Daoy (cell line): ENCODE measurements at places on chromosomes 7 and 10. TPM values are rescaled to one million over a fixed set of nuclear protein-coding genes. Genes with fewer than 3 reads are reported as not detected.

DNA sequence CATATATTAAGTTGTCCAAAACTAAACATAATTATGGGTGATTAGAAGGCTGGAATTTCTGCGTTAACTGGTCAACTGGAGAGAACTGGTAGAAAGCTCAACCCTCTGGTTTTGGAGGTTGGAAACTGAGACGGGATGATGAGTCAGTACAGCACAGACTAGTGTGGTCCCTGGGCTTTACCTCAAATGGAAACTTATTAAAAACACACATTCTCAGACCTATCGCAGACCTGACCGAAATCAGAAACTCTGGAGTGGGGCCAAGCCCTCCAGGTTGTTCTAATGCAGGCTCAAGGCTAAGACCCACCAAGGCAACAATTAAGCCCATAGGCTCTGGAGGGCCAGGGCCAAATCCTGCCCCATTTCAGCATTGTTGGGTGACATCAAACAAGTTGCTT, 136.9 kb downstream of the KCNMA1 start:
- DNase-seq = peak; percentile 68

DNA sequence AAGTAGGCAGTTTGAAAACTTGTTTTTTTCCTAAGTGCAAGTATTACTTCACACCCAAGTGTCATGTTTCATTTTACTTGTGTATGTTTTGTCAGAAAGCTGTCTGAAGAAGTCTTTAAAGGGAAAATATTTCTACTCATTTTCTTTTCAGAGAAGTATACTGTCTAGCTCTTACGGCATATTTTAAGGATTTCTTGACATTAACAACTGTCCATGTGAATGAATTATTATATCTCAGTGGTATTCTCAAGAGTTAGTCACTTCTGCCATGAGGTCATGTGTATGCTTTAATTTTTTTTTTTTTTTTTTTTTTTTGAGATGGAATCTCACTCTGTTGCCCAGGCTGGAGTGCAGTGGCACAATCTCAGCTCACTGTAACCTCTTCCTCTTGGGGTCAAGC, 229.5 kb downstream of the BICC1 start:
- DNase-seq = no peak

DNA sequence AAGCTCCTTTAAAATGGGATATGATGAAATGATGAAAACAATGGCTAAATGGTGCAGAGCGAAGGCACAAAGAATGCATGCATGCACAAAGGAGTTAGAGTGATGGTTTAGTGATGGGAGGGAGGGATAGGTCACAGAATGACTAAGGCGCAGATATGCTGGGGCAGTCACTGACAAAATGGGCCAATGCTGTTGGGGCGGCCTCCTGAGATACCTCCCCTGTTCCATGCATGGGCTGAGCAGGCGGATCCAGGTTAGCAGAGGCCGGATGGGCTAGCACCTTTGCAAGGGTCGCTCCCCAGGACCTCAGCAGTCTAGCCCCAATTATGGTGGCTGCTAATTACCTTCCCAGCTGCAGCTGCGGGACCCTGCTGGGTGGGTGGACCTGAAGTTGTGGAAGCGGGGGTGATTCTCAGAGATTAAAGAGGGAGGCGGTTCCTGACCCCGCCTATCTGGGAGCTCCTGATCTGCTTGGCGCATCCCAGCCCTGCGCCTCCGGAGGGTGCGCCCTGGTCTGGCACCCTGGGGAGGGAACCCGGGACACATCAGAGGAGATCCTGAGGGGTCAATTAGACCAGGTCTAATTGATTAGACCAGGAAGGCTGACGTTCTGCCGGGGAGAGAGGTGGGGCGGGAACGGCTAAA, 175.0 kb downstream of the CYP26A1 start:
- DNase-seq = no peak

The VAX1 gene
- 1.0 and 2.3 TPM in 2 replicates for total RNA-seq

GRCh38 chr10:123792248-123792978, 99.2 kb downstream of the CPXM2 start:
- DNase-seq = no peak

GRCh38 chr7:38257350-38257677, 16.1 kb downstream of the TARP start:
- no peak for DNase-seq

The PDK4 gene
- 0.63 and 0.71 TPM in 2 replicates for total RNA-seq

GRCh38 chr10:33828592-33828991, 494.1 kb upstream of the NRP1 start:
- no peak for DNase-seq

GRCh38 chr7:99824091-99824490, 3.7 kb upstream of the CYP3A43 start:
- DNase-seq = no peak

DNA sequence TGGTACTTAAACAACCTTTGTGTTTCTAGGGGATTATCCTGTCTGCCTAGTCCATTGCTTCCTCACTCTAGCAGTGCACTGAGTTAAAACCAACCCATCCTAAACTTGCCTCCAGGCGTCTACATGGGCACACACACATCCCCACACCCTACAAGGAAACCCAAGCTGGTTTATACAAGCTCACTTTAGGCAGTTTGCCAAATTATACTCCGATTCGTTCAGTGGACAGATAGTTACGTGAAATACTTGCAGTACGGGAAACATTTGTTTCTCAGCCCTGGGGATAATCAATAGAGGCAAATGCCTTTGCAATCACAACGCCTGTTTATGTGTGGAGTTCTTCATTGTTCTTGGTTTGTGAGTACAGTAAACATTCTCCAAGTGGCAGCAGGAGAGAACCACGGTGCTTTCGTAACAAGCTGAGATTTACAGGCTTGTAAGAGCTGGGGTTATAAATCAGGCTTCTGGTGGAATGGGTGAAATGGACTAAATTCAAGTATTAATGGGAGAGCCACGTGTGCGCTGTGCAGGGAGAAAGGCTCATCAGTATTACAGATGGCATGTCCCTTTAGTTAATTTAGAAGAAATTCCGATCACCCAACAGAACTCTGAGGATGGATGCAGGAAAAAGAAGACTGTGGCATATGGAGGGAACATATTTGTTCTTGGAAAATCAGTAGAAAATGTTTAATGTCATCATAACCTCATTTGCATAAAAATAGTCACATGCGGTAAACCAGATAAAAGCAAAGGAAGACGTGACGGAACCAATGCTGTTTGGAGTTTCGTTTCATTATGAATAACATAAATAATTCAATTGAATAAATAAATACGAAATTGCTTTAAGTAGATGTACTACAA, 217.1 kb downstream of the GALNT17 start:
- no peak for DNase-seq

- no peak for DNase-seq
These were observed 90.9 kb downstream of the AOAH start for GRCh38 chr7:36633377-36633776.

- peak; percentile 19 for DNase-seq
These were observed 66.4 kb upstream of the IFRD1 start for GRCh38 chr7:112383671-112384417.

DNA sequence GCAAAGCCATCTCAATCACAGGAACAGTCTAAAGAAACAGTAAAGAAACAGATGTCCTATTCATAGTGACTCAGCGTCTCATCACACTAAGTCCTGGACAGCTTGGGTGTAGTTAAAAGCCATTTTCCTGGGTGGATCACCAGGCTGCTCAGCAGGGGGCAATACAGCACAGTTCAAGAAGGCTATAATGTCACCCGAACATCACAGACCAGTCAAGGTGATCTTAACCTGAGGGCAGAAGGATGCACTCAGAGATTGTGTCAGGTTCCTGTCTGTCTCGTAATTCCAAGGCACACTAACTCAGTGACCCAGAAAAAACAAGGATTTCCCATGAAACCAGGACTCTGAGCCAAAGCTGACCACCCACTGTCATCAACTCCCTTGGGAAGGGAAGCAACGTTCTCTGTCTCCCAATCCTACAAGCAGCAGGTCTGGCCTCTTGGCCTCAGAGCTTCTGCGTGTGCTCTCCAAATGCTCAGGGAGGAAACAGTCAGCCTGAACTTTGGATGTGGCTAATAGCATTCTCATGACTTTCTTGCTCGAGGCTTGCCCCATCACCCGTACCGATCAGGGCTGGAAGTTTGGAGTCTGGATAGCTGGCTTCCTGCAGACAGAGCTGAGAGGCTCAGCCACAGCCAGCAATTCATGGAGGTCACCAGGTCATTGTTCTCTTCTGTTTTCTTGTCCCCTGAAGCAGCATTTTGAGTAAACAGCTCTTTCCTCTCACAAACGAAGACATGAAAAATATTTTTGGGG, 90.4 kb upstream of the FAM171A1 start:
- DNase-seq = peak; percentile 59

- DNase-seq = peak; percentile 41
These were observed 256.7 kb downstream of the AGMO start for GRCh38 chr7:15305002-15305600.

DNA sequence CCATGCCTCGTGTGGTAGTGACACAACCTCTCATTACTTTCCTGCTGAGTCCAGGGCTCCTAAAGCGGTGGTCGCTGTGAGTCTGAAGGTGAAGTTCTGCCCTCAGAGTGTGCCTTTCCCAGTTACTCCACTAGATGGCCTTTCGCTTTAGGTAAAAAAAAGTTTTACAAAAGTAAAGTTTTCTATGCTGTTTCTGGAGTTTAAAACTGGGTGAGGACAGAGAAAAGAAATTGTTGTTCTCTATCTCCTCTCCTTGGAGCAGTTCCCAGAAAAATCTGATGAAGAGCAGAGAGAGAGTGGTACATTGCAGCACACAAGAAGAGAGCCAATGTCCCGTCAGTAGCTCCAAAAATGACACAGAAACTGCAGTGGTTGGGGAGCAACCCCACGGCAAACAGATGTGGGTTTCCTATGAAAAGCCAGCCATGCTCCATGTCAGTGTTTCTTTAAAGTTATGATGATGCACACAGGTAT, 257.1 kb downstream of the GLI3 start:
- DNase-seq = peak; percentile 74

DNA sequence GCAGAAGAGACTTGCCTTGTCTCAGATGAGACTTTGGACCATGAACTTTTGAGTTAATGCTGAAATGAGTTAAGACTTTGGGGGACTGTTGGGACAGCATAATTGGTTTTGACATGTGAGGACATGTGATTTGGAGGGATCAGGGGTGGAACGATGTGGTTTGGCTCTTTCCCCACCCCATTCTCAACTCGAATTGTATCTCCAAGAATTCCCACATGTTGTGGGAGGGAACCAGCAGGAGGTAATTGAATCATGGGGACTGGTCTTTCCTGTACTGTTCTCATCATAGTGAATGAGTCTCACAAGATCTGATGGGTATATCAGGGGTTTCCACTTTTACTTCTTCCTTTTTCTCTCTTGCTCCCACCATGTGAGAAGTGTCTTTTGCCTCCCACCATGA, 229.7 kb upstream of the KCND2 start:
- peak; percentile 22 for DNase-seq

DNA sequence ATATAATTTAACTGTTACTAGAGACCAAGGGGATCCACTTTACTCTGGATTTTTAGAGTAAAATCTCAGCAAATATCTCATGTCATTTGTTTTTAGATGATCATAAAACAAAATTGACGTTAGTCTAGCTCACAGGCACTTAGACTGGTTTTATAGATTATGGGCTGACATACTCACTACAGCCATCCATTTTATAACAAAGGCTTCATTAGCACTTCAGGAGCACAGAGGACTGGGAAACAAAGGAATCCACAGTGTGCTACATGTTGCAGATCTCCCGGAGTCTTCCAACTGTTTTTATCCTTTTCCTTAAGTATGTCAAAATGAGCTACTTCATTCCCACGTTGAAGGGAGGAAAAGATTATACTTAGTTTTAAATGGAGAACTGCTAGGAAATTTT, 15.9 kb upstream of the SCRN1 start:
- no peak for DNase-seq

DNA sequence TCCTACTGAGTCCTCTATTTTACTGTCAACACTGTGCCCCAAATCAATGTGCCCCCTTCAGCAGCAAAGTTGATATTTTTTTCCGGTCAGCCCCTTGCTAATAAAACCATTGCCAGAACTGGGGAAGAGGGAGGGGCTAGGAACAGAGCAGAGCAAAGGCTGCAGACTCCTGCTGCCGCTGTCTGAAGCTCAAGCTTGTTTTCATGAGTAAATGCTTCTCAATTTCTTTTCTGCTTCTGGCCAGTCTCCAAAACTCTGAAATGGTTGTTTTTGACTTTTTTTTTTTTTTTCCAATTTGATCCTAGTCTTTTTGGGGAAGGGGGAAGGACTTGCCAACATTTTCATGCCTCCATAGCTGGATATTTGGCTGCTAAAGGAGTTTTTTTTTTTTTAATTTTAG, 26.7 kb upstream of the PROSER2 start:
- DNase-seq = no peak

DNA sequence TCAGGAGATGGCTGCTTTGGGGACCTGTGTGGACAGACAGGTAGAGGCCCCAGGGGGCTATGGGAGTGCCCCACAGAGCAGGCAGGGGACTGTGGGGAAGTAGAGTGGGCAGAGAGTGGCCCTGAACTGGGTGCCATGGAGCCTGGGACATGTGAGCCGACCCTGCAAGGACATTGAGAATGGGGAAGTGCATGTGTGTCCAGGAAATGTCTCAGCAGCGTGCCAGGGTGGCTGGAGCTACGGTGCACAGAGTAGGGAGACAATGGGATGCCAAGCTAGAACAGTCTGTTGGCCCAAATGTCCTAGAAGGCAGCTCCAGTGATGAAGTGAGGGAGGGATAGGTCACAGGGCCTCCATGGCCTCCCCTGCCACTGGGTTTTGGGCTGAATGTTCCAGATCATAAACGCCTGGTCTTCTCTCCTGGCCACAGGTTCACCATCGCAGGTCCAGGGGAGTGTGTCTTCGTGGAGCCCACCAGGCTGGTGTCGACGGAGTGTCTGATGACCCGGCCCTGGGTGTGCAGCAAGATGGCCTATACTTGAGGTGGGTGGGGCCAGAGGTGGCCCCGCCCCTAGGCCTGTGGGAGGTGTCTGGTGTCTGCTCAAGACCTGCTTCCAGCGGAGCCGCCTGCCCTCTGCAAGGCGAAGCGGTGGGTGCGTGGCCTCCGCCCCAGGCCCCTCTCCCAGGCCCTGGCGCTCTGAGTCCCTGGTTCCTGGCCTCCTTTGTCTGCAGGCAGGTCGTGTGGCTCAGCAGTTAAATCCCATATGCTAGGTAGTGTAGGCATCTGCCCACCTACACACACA, 20.5 kb downstream of the CLEC2L start:
- DNase-seq = peak; percentile 14

The CNNM1 gene
- 3.0 and 4.5 TPM in 2 replicates for total RNA-seq

GRCh38 chr10:80203835-80204676, 1.3 kb downstream of the ANXA11 start:
- DNase-seq = peak; percentile 7

DNA sequence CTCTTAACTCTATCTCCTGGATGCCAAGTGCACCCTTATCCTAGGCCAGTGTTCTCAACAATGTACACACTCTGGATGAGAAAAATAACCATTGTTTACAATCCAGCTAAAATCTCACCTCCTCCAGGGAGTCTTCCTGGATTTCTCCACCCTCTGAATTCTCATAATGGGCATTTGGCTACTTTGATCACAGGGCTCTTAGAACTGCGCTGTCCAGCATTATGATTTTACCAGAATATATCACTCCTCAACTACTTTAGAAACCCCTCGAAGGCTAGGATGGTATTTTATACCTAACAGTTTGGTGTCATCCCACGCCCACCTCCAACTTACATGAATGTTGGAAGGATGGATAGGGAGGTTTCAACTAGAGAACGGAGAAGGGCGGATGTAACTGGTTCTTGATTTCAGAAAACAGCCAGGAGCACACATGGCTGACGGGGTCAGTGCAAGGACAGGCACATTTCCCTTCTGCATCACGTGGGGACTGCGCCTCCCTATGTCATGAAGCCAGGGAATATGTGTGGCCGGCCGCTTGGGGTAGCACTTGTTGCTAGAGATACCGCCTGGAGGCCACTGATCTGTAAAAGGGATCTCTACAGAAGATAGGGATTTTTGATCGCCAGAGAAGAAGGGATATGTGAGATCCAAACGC, 1.2 kb upstream of the ATP6V0E2 start:
- peak; percentile 95 for DNase-seq

The CXCL12 gene
- 2.1 and 2.2 TPM in 2 replicates for total RNA-seq

GRCh38 chr10:88186335-88186734, 322.9 kb downstream of the PTEN start:
- DNase-seq = no peak

The SDHAF3 gene
- 22.6 and 52.0 TPM in 2 replicates for total RNA-seq
